Activated naive CD4-positive, alpha-beta T cell treated with anti-CD3 and anti-CD28 coated beads, Interleukin-2, amount 10 ng/mL, durations not matched to agents 5 hours and 36 hours (primary cell): ENCODE measurements at places on chromosomes 2 and 18. TPM values are rescaled to one million over a fixed set of nuclear protein-coding genes. Genes with fewer than 3 reads are reported as not detected.

LIPG gene
- total RNA-seq: 0.18 TPM

DPP10 gene
- not detected for total RNA-seq

DNAH6 gene
- 0.12 TPM for total RNA-seq

MYO7B gene
- total RNA-seq: 1.0 TPM

CPLX4 gene
- total RNA-seq: not detected
